ENCODE measurements at places on chromosomes 7 and 10.

DNA sequence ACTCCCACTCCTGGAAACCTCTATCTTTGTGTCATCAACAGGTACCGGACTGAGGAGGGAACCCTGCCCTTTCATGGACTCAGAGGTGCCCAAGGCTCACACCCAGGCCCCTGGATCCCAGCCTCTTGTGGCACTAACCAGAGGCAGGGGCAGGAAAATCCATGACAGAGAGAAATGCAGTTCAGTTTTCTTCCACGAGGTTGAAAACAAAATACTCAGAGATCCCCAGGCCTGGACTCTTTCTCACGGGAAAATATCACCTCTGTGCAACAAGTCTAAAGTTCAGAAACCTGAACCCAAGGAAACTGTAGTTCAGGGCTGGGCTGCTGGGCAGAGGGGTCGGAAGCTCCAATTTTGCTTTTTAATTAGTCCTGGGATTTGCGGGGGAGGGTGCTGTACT is 21.4 kb upstream of the OPN4 start:
- H3K4me1 ChIP-seq, result peaks cover 26% of the 10 kb centered on the region
- DNase-seq, result no peak
- H3K27ac ChIP-seq, result no peak overlapping the region
- H3K4me3 ChIP-seq, result no peak overlapping the region
- no peaks in the 10 kb centered on the region for H3K36me3 ChIP-seq
- H3K27me3 ChIP-seq, result no peaks in the 10 kb centered on the region

GRCh38 chr7:100893318-100893895 is 2.3 kb downstream of the ACHE start:
- no peaks in the 10 kb centered on the region for H3K36me3 ChIP-seq
- H3K4me3 ChIP-seq, result no peak overlapping the region
- H3K27me3 ChIP-seq, result peaks cover 42% of the 10 kb centered on the region
- DNase-seq, result peak; percentile 60
- peaks cover 57% of the 10 kb centered on the region for H3K4me1 ChIP-seq
- H3K27ac ChIP-seq, result no peak overlapping the region

DNA sequence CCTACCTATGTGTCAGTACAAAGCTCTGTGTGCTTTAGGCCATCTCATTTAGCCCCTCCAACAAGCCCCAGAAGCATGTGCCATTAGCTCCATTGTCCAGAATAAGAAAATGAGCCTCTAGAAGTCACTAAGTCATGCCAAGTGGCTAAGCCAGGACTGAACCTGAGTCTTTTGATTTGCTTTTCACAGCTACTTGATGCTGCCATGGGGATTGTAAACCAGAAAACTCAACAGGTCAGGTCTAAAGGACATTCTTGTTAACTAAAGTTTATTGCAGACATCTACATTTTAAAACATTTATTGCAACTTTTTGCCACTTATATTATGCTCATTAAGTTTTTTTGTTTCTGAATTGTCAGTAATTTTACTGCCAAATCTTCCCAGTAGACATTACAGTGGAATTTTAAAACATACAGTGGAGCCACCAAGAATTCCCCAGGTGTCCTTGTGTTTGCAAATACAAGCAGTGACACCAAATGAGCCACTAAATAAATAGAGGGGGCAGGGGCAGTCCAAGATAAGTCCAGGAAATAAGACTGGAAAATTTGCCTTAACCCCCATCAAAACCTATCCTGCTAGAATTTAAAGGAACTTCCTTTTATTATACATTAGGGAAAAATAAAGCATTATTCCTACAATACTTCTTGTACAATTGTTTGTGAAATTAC is 115.9 kb downstream of the RAPGEF5 start:
- no peak overlapping the region for H3K4me3 ChIP-seq
- H3K4me1 ChIP-seq, result no peaks in the 10 kb centered on the region

DNA sequence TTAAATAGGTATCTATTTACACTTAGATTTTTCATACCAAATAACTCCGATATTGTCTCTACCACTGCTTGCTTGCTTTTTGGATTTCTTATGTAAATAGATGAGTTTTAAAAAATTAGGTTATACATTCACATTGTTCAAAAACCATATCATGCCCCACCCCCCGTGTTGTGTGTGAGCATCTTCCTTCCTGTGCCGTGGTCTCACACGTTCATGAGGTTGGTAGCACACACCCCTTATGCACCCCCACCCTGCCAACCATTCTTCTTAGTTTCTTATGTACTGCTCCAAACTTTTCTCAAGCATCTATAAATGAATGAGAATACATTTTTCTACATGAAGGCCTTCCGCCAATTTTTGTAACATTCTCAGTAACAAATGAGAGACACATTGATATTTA is 115.6 kb downstream of the FANK1 start:
- no peak overlapping the region for H3K27ac ChIP-seq
- no peak overlapping the region for H3K4me3 ChIP-seq
- no peak for DNase-seq
- H3K4me1 ChIP-seq, result no peaks in the 10 kb centered on the region
- H3K27me3 ChIP-seq, result no peaks in the 10 kb centered on the region

- no peaks in the 10 kb centered on the region for H3K4me1 ChIP-seq
- H3K27me3 ChIP-seq, result no peaks in the 10 kb centered on the region
- H3K27ac ChIP-seq, result no peak overlapping the region
- H3K4me3 ChIP-seq, result no peak overlapping the region
Measured at GRCh38 chr10:103069453-103070331, 123.4 kb downstream of the NT5C2 start.

DNA sequence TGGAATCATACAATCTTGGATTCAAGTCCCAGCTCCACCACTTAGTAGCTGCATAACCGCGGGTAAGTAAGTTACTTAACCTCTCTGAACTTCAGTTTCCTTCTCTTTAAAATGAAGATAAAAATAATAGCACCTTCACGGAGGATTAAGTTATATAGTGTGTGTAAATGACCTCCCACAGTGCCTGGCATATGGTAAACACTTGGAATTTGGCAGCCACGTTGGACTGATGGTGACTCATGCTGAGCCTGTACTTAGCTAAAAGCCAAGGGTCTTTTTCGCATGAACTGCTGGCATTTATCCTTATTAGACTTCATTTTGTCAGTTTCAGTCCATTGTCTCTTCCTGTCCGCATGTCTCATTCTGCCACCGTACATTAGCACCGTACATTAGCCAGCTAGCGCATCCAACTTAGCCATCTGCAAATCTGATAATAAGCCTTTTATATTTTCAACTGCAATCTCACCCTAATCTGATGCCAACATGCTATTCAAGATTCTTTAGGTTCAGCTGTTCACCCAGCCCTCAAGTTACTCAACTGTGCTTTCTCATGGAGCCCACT is 11.2 kb downstream of the SLC13A4 start:
- H3K4me3 ChIP-seq, result no peak overlapping the region
- H3K27ac ChIP-seq, result no peak overlapping the region
- peaks cover 11% of the 10 kb centered on the region for H3K4me1 ChIP-seq
- H3K36me3 ChIP-seq, result no peaks in the 10 kb centered on the region
- H3K27me3 ChIP-seq, result no peaks in the 10 kb centered on the region

DNA sequence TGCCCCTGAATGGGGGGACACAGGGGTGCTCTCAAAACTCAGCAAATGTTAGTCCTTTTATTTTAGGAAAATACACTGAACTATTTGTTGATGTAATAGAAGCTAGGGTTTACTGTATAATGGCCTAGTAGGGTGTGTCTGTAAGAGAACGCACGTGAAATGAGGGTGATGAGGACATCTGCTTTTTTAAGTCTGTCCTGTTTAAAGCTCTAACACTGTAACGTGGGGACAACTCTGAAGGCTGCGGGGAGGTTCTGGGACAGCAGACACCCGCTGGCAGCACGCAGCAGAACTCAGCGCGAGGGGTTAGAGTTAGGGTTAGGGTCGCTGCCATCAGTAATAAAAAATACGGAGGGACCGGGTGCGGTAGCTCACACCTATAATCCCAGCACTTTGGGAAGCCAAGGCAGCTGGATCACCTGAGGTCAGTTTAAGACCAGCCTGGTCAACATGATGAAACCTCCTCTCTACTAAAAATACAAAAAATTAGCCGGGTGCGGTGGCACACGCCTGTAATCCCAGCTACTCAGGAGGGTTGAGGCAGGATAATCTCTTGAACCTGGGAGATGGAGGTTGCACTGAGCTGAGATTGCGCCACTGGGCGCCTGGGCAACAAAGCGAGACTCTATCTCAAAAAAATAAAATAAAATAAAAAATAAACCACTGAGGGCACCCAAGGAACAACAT is 98.0 kb downstream of the CTBP2 start:
- H3K27ac ChIP-seq, result peak overlapping the region; percentile 83
- DNase-seq, result no peak
- H3K36me3 ChIP-seq, result no peaks in the 10 kb centered on the region
- no peak overlapping the region for H3K4me3 ChIP-seq

GRCh38 chr10:3808689-3809199 is 23.7 kb upstream of the KLF6 start:
- no peaks in the 10 kb centered on the region for H3K27me3 ChIP-seq
- no peak overlapping the region for H3K4me3 ChIP-seq
- H3K4me1 ChIP-seq, result no peaks in the 10 kb centered on the region

GRCh38 chr10:106652279-106652678 is 512.2 kb downstream of the SORCS1 start:
- H3K27me3 ChIP-seq, result no peaks in the 10 kb centered on the region
- no peak for DNase-seq
- H3K27ac ChIP-seq, result no peak overlapping the region
- no peaks in the 10 kb centered on the region for H3K36me3 ChIP-seq

DNA sequence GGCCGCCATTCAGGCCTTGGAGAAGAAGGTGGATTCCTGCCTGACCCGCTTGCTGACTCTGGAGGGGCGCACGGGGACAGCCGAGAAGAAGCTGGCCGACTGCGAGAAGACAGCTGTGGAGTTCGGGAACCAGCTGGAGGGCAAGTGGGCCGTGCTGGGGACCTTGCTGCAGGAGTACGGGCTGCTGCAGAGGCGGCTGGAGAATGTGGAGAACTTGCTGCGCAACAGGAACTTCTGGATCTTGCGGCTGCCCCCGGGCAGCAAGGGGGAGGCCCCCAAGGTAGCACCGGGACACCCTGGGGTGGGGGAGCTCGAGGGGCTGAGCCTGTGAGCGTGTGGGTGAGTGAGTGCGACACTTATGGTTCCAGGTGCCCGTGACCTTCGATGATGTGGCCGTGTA is 4.5 kb downstream of the ZNF783 start:
- H3K4me1 ChIP-seq, result peaks cover 16% of the 10 kb centered on the region
- no peak overlapping the region for H3K4me3 ChIP-seq
- H3K27ac ChIP-seq, result no peak overlapping the region
- H3K36me3 ChIP-seq, result peaks cover 40% of the 10 kb centered on the region
- peak; percentile 59 for DNase-seq
- no peaks in the 10 kb centered on the region for H3K27me3 ChIP-seq

DNA sequence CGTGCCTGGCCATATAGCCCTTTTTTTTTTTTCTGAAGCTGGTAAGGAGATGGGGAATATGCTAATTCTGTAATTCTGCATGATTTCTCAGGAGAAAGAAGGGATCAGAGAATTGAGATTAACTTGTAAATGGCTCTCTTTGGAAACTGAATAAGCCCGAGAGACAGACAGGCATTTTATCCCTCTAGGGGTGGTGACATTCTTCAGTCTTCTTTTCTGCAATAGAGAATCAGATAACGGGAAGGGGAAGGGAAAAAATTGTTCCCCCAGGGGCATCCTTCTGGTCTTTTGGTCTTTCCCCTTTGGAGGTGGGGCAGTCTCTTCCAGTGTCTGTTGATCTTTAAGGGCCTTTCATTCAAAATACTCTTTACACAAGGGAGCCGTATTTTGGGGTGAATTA is 34.2 kb downstream of the HK1 start:
- H3K4me3 ChIP-seq, result no peak overlapping the region
- no peak overlapping the region for H3K27ac ChIP-seq
- no peak for DNase-seq
- H3K4me1 ChIP-seq, result no peaks in the 10 kb centered on the region
- H3K36me3 ChIP-seq, result no peaks in the 10 kb centered on the region

GRCh38 chr7:142566271-142566670 is 183.0 kb upstream of the PRSS1 start:
- no peaks in the 10 kb centered on the region for H3K36me3 ChIP-seq
- no peak for DNase-seq
- H3K4me3 ChIP-seq, result no peak overlapping the region
- no peak overlapping the region for H3K27ac ChIP-seq

GRCh38 chr7:154592388-154592787 is 410.5 kb downstream of the PAXIP1 start:
- no peaks in the 10 kb centered on the region for H3K27me3 ChIP-seq
- peaks cover 3% of the 10 kb centered on the region for H3K36me3 ChIP-seq
- no peaks in the 10 kb centered on the region for H3K4me1 ChIP-seq

GRCh38 chr10:118557946-118558345 is 37.5 kb downstream of the PRLHR start:
- no peaks in the 10 kb centered on the region for H3K4me1 ChIP-seq
- no peak for DNase-seq
- no peaks in the 10 kb centered on the region for H3K36me3 ChIP-seq
- no peak overlapping the region for H3K27ac ChIP-seq

- DNase-seq, result peak; percentile 3
- no peak overlapping the region for H3K27ac ChIP-seq
- H3K36me3 ChIP-seq, result no peaks in the 10 kb centered on the region
- H3K4me3 ChIP-seq, result no peak overlapping the region
Measured at GRCh38 chr7:98872328-98872924, 2.6 kb upstream of the TMEM130 start.

DNA sequence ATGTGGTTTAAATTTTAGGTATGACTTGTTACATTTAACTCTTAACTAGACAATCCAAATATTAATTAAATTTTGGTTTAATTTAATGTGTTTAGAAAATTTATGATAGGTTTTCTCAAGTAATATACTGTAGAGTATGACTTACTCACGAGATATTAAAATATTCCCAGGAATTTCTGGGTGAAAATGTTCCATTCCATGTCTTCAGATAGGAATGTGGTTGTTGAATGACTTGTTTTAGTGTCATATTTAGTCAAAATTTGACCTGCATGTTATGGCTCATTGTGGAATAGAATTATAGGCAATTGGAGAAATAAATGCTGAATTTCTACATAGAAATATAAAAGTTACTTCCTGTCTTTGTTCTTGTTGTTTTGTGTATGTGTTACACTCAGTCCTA is 46.7 kb downstream of the SHOC2 start:
- H3K27me3 ChIP-seq, result no peaks in the 10 kb centered on the region
- H3K4me3 ChIP-seq, result no peak overlapping the region
- DNase-seq, result no peak

GRCh38 chr10:95286707-95287106 is 4.1 kb downstream of the PDLIM1 start:
- peaks cover 7% of the 10 kb centered on the region for H3K4me1 ChIP-seq
- H3K4me3 ChIP-seq, result no peak overlapping the region
- no peaks in the 10 kb centered on the region for H3K27me3 ChIP-seq

GRCh38 chr7:118028226-118028625 is 155.0 kb upstream of the CTTNBP2 start:
- no peaks in the 10 kb centered on the region for H3K27me3 ChIP-seq
- no peaks in the 10 kb centered on the region for H3K4me1 ChIP-seq
- H3K36me3 ChIP-seq, result no peaks in the 10 kb centered on the region
- DNase-seq, result no peak
- no peak overlapping the region for H3K27ac ChIP-seq
- no peak overlapping the region for H3K4me3 ChIP-seq

Measured in sigmoid colon (tissue), 7 donors.